ENCODE measurements at places on chromosomes 5 and 9.

DNA sequence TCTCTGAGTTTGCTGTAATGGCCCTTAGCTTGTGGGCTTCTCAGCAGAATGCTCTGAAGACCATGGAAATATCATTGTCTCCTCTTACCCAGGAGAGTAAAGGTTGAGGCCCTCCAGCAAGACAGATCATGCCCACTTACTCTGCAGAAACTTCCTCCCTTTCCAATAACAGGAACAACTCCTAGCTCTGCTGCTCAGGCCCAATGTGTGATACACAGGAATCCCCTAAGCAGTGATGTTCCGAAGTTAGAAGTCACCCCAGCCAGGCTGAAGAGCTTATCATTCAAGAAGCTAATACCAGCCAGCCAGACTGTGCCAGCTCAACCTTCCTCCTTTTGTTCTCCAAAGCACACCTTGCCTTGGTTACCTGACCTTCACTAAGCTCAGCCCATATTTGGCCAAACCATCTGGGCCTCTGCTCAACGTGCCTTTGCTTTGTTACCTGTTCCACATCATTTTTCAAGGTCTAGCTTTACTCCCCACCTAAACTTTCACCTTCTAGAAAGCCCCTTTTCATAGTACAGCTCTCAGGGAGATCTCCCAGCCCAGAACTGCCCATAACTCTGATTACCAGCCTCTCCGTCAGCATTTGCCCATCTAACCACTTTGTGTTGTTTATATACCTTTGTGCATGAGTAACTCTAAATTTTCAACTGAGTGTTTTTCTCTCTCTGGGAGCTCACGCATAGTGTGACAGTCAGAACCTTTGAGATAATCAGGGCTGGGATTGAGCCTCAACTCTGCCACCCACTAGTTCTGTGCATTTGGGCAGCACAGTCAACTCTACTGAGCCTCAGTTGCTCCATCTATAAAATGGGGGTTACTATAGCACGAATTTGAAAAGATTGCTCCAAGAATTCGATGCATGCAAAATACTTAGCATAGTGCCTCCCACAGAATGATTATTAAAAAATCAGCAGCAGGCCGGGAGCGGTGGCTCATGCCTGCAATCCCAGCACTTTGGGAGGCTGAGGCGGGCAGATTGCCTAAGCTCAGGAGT, 107.6 kb upstream of the CPEB4 start:
- DNase-seq = no peak

GRCh38 chr5:153866176-153866575, 172.5 kb downstream of the FAM114A2 start:
- no peak for DNase-seq

DNA sequence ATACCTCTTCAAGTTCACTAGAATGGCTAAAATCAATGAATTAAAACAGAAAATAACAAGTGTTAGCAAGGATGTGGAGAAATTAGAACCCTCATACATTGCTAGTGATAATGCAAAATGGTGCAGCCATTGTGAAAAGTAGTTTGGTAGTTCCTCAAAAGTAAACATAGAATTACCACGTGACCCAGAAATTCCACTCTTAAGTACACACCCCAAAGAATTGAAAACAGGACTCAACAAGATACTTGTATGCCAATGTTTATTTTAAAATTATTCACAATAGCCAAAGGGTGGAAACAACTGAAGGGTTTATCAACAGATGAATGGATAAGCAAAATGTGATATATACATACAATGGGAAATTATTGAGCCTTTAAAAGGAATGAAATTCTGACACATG, 70.3 kb downstream of the BARX1 start:
- DNase-seq = no peak

DNA sequence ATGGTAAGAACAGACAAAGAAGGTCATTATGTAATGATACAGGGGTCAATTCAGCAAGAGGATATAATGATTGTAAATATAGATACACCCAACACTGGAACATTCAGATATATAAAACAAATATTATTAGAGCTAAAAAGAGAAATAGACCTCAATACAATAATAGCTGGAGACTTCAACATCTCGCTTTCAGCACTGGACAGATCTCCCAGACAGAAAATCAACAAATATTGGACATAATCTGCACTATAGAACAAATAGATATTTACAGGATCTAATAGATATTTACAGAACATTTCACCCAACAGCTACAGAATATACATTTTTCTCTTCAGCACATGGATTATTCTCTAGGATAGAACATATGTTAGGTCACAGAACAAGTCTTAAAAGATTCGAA, 190.6 kb upstream of the RFX3 start:
- DNase-seq = no peak

GRCh38 chr9:90868555-90868954, 66.9 kb downstream of the SYK start:
- peak; percentile 30 for DNase-seq

- no peak for DNase-seq
Observed at GRCh38 chr5:175253597-175253996, 190.4 kb downstream of the DRD1 start.

DNA sequence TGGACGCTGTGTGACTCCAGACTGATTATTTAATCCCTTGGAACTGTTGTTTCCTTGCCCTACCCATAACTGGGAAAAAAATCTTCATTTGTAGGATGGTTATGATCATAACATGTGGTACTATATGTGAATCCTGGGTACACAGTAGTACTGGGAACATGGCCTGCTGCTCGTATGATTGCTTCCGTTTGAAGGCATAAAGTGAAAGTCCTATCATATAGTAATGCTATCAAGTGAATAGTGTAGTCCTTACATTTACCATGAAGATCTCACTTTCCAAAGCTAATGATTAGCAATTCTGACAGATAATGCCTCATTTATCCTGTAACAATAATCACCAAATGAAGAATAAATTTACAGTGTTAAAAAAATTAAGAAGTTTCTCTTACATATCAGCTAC, 53.2 kb downstream of the MEF2C start:
- DNase-seq = no peak

- peak; percentile 60 for DNase-seq
Observed at GRCh38 chr9:3398232-3398648, 127.6 kb downstream of the RFX3 start.

DNA sequence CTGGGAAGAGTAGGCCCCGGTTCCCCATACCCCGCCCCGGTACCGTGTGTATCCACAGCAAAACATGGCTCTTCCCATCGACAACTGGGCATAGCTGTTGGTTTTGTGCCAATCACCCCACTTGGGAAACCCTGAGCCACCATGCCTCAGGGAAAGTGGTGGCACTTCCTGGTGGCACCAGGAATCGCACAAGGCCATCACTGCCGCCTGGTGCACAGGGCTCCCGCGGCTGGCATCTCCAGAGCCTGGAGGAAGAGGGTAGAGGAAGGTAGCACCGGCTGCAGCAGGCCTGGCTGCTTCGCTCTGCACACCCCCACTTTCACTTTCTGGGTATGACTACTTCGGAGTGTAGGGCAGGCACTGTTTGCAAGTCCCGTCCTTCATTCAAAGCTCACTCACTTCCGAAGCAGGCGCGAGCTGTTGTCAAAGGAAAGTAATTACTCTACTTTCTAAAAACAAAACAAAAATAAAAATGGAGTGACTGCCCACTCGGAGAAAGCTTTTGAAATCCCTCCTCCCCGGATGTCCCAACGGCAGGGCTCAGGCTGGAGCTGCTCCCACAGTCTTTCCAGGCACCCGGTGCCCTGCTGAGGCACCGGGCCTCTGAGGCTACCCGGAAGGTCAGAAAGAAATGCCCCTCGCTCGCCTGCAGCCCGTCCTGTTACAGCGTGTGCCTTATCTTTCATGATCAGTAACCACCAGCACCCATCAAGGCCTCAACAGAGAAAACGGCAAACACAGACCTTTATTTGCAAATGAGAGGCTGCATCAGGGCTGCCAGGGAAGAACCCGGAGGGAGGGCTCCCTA, 2.0 kb downstream of the BRD3 start:
- DNase-seq = peak; percentile 68

- no peak for DNase-seq
Observed at GRCh38 chr5:157177953-157178352, 2.7 kb upstream of the ITK start.

GRCh38 chr5:107431536-107431935, 239.2 kb downstream of the EFNA5 start:
- no peak for DNase-seq

- DNase-seq = no peak
Observed at GRCh38 chr9:4833781-4834560, 41.2 kb downstream of the RCL1 start.

Measured in HL-60 (cell line).